ENCODE measurements at places on chromosomes 1 and 21.

DNA sequence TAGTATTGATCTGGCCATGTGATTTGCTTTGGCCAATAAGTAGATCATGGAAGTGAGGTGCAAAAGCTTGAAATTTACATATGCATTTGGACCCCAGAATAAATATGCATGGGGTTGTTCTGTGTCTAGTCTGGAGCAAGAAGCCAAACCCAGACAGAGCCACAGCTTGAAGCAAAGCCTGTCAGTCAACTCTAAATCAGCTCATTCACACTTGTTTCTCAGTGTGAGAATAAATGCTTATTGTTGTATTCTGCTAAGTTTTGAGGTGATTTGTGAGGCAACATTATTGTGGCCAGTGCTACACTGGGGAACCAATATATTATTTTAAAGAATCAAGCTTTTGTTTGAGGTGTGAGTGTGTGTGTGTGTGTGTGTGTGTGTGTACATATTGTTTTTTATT lies 12.2 kb upstream of the PGLYRP3 start:
- DNase-seq = no peak

DNA sequence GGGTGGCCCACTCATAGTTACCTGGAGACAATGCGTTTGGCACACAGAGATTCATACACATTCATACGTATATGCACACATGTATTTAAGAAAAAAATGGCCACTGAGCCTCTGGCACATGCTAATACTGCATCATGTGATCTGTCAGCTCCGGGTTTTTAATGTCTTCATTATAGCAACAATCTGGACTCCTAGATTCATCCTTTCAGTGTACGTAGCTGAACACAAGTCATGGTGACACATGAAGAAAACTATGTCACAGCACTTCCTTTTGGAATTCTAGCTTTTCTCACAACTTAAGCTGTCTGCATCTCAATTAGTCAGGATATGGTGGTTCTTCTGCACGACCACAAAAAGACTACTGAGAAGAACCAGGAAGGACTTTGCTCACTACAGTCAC lies 24.7 kb downstream of the HSF2BP start:
- DNase-seq = no peak

DNA sequence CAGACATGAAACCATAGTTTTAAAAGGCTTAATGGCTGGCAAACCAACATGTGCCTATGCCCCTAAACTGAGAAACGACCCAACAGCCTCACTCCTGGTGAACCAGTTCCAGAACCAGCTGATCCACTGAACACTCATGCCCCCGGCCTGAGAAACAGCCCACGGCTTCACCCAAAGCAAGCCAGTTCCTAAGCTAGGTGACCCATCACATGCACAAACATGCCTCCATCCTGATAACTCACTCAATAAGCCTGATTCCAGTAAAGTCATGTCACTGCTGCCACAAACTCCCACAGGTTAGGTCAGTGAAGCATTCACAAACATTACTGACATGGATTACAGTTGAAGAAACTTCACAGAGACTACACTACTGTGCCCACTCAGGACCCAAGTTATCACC lies 161.6 kb downstream of the USH2A start:
- no peak for DNase-seq

DNA sequence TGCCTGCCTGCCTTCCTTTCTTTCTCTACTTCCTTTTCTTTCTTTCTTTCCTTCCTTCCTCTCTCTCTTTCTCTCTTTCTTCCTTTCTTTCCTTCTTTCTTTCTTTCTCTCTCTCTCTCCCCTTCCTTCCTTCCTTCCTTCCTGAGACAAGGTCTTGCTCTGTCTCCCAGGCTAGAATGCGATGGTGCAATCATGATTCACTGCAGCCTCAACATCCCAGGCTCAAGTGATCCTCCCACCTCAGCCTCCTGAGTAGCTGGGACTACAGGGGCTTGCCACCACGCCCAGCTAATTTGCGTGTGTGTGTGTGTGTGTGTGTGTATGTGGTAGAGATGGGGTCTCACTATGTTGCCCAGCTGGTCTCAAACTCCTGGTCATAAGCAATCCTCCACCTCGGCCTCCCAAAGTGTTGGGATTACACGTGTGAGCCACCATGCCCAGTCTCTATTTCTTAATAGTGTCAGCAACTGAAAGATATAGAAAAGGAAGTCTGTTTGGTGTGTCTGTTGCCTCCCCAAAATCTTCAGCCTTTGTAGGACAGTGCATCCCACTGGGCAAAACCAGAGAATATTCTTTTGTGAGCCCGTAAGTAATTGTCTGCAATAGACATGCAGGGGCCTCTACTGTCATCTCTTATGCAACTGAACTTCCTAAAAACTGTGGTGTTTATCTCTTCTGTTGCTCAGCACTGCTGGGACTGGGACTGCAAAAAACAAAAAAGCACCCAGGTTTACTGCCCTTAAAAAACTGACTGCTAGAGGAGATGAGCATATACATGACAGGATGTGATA lies 20.9 kb upstream of the RAB4A start:
- no peak for DNase-seq

GRCh38 chr1:181104042-181104789 lies 15.7 kb downstream of the IER5 start:
- DNase-seq = no peak

DNA sequence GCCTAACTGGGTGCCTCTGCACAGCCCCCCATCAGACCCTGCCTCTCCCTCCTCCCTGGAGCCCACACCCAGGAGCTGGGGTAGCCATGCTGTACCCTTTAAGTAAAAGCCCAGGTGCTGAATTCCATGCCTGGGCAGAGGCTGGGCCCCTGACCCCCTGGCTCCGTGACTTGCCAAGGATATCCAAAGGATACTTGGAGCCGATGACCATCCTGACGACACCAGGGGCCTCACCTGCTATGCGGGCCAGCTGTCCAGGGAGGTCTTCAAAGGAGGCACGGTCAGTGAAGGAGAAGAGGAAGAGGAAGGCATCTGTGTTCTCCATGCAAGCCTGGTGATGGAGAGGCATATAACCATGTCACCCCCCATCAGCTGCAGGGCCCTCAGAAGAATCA lies 4.7 kb downstream of the CPLANE2 start:
- DNase-seq = no peak

GRCh38 chr1:13922466-13923110 lies 222.6 kb downstream of the PRDM2 start:
- DNase-seq = no peak

DNA sequence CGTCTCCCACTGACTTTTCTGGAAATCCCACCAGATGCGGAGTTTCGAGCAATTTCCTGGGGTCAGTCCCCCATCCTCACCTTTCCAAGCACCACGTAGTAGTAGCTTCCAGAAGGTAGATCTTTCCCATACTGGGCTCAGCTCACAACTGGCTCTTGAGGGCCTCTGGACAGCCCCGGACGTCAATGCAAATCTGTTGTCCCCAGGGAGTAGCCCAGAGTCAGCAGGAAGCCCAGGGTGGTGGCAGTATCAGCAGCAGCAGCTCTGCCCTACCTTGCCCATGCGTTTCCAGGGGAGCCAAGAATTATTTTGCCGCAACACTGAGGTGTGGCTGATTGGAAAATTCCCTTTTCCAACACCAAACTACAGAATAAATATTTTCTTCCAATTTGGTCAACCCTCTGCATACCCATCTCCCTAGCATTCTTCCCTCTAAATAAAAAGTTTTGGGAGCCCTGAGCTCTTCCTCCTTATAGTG lies 70.3 kb downstream of the CD46 start:
- DNase-seq = peak; percentile 47

GRCh38 chr1:24252185-24252780 lies 65.2 kb upstream of the IFNLR1 start:
- no peak for DNase-seq

DNA sequence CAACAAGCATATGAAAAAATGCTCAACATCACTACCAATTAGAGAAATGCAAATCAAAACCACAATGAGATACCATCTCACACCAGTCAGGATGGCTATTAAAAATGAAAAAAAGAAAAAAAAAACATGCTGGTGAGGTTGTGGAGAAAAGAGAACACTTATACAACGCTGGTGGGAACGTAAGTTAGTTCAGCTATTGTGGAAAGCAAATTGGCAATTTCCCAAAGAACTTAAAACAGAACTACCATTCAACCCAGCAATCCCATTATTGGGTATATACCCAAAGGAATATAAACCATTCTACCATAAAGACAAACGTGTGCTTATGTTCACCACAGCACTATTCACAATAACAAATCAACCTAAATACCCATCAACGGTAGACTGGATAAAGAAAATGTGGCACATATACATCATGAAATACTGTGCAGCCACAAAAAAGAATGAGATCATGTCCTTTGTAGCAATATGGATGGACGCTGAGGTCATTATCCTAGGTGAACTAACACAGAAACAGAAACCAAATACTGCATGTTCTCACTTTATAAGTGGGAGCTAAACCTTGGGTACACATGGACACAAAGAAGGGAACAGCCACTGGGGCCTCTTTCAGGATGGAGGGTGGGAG lies 49.5 kb downstream of the LYST start:
- no peak for DNase-seq

- no peak for DNase-seq
Measured at GRCh38 chr1:54806931-54807611, 5.9 kb upstream of the TTC22 start.

DNA sequence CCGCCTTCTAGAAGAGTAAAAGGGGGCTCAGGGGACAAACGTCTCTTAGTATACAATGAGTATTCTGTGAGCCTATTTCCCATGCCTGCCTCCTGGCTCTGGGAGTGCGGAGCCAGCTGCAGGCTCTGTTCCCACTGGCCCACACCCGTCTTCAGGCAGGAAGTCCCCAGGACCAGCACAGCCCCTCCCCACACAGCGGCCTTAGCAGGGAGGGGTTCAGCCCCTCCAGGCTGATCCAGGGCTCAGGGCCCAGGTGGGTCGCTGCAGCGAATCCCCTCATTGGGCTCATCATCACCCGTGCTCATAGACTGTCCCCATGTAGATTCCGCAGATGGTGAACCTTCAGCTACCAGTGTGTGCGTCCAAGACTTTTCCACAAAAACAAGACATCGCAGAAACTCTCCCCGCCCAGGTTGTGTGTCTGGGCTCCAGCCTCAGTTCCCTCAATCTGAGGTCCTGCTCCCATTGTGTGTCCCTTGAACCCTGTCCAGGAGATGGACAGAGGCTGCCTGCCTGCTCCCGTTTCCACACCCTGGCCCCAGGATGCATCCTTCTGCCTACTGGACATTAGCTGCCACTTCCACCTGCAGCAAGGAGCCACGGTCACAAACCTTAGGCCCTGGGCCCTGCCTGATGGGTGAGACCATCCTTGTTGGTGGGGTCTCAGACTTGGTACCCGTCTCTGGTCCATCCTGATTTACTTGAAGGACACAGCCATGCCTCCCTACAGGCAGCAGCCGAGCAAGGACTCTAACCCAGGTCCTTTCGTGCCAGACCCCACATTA lies 39.4 kb downstream of the NENF start:
- no peak for DNase-seq

- DNase-seq = peak; percentile 50
Measured at GRCh38 chr21:34926803-34927467, 122.2 kb downstream of the RUNX1 start.

DNA sequence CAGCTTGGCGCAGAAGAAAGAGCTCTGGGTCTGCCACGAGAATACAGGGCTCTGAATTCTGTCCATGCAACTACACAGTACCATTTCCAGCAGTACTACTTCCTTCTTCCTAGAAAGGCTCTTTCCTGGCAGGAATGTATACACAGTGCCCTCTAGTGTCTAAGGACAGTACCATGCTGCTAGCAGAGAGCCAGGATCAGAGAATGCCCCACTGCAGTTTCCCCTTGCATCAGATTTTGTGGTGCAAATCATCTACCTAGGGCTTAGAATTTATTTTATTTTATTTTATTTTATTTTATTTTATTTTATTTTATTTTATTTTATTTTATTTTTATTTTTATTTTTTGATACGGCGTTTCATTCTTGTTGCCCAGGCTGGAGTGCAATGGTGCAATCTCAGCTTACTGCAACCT lies 50.8 kb downstream of the PAX7 start:
- DNase-seq = no peak

DNA sequence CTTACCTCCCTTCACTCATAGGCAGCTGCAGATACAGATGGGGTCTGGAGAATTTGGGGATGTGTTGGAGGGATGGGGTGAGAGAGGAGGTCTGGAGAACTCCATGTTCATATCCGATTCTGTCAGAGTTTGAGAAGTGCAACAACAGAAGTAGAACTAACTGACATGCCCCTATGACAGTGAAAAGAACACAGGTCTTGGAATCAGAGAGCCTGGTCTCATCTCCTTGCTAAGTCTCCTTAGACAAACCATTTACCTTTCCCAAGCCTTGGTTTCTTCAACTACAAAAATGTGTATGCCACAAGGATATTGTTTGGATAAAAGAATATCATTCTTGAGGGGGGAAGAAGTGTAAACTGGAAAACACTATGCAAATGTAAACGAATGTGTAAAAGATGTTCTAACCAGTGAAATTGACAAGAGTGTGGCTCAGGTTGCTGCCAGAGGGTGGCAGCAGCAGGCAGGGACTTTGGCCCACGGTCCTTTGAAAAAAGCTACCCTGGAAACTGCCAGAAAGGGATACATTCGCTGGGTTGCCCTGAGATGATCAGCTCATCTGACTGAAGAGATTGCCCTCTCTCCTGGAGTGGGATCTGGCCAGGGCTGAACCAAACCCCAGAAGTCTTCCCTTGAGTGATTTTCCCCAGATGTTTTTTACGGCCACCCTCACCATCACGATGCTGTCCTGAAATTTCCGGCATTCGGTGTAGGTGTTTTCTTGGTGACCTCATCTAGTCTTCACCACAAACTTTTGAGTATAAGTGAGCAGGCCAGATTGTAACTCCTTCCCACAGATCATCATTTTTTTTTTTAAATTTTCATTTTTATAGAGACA lies 17.0 kb upstream of the CD2 start:
- peak; percentile 69 for DNase-seq

DNA sequence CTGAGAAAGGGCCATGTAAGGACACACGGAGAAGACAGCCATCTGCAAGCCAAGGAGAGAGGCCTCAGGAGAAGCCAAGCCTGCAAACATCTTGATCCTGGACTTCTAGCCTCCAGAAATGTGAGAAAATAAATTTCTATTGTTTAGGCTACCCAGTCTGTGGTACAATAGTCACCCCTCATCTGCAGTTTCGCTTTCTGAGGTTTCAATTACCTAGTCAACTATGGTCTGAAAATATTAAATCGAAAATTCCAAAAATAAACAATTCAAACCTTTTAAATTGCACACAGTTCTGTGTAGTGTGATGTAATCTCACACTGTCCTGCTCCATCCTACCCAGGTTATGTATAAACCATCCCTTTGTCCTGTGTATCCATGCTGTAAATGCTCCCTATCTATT lies 52.6 kb downstream of the ZNF644 start:
- no peak for DNase-seq

DNA sequence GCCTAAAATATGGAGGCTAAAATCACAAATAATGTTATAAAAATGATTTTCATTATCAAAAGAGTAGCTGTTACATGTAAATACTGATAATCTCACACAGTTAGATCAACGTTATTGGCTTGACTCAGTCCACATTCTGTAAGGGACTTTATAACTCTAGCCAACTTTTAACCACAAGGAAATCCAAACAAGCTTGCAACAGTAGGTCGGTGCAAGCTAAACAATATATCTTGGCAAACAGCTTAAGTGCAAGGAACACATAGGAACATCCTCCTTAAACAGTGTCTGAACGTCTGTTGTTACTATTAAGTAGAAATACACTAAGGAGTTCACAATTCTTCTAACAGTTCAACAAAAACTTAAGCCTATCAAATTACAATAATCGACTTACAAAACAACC lies 126.7 kb downstream of the EIF4G3 start:
- no peak for DNase-seq

GRCh38 chr21:36729310-36729970 lies 30.5 kb downstream of the SIM2 start:
- no peak for DNase-seq

GRCh38 chr1:208173749-208174148 lies 70.4 kb downstream of the PLXNA2 start:
- no peak for DNase-seq
